Aorta (tissue), 5 donors: ENCODE measurements at places on chromosomes 3 and 15. TPM values are rescaled to one million over a fixed set of nuclear protein-coding genes. Genes with fewer than 3 reads are reported as not detected.

- H3K4me3 ChIP-seq, result peak within 1 kb of the TSS; percentile 86
- H3K4me1 ChIP-seq, result no peaks in the 10 kb centered on the region
- H3K27me3 ChIP-seq, result no peaks in the 10 kb centered on the region
- H3K36me3 ChIP-seq, result no peaks in the 10 kb centered on the region
- peak within 1 kb of the TSS; percentile 61 for H3K27ac ChIP-seq
- peak; percentile 68 for DNase-seq
Observed at GRCh38 chr3:37861620-37862041, at the start of gene CTDSPL. CTDSPL (plus strand) TSS chr3:37861880; CDS start chr3:37862200, 320 bp downstream.

GRCh38 chr15:39497759-39498565, 82.9 kb upstream of the THBS1 start:
- no peaks in the 10 kb centered on the region for H3K27me3 ChIP-seq
- H3K4me3 ChIP-seq, result no peak overlapping the region
- no peaks in the 10 kb centered on the region for H3K4me1 ChIP-seq
- no peak for DNase-seq
- no peak overlapping the region for H3K27ac ChIP-seq
- no peaks in the 10 kb centered on the region for H3K36me3 ChIP-seq

DNA sequence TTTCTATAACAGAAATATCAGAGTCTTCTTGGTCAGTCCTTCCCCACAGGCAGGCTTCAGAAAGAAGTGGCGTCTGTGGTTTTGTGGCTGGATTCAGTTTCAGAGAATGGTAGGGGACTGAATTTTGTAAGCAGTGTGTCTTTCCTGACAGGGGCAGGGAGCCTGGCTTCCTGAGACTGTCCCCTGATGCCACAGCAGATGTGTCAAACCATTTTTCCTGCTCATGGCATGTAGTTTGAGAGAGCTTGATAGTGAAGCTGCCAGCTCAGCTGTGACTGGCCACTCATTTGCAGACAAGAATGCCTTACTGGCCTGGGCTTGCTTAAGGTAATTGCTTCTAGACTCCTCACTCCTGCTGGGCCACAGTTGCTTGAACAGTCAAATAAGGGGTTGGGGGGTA, 26.4 kb downstream of the LARS2 start:
- DNase-seq, result no peak
- H3K4me1 ChIP-seq, result no peaks in the 10 kb centered on the region

DNA sequence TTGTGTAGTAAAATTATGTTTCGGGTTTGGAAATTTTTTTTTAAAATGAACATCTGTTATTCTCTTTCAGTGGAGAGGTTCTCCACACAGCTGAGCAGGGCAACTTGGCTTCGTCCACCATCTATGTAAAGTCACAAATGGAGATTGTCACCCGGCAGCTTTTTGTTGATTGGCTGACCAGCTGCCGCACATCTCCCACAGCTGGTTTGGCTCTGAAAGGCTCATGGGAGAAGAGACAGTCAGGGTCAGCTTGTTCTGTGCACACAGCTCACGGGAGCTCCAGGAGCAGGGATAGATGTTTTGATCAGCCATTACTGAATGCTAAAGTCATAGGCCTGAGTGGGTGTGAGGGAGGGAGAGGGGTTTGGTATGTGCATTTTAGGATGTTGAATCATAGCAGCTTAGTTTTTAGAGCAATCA, 12.9 kb upstream of the CCDC80 start:
- DNase-seq, result no peak
- peak overlapping the region; percentile 48 for H3K27ac ChIP-seq
- no peaks in the 10 kb centered on the region for H3K4me1 ChIP-seq
- H3K4me3 ChIP-seq, result no peak overlapping the region
- no peaks in the 10 kb centered on the region for H3K36me3 ChIP-seq
- no peaks in the 10 kb centered on the region for H3K27me3 ChIP-seq

DNA sequence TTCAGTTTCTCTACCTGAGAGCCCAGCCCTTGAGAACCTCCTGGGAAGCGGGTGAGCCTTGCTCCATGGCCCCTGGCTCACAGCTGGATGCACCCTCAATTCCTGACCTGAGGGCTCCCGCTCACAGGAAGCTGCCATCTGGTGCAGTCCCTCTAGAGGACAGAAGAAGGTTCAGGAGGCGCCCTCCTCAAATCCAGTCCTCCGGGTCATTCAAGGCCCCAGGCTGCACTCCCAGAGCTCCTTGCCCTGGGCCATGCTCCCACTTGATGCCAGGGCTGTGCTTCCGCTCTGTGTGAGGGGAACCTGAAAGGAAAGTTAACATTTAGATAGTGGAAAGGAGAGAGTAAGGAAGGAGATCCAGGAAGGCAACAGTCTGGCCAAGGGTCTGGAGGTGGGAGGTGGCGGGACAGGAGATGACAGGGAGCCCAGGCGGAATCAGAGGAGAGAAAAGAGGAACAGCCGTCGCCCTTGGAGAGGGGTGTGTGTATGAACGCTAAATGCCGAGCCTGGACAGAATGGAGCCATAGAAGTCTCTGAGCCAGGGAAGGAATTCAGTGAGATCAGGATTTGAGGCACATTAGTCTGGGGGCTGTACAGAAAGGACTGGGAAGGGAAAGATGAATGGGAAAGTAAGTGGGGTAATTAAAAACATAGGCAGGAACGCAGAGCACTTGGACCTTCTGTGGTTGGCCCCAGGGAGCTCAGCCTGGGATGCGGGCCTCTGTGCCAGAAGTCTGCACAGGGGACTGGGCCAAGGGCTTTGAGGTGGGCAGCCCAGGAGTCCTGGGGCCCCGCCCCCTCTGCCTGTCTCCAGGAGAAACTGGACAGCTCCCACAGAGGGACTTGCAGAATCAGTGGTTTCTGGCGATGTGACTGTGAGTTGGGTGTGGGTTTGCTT, 26.1 kb downstream of the TBC1D21 start:
- no peaks in the 10 kb centered on the region for H3K4me1 ChIP-seq
- H3K27ac ChIP-seq, result peak overlapping the region; percentile 41
- H3K36me3 ChIP-seq, result no peaks in the 10 kb centered on the region
- no peak for DNase-seq
- H3K27me3 ChIP-seq, result no peaks in the 10 kb centered on the region

GRCh38 chr3:54541369-54541768, 386.5 kb downstream of the LRTM1 start:
- no peaks in the 10 kb centered on the region for H3K4me1 ChIP-seq
- DNase-seq, result no peak
- H3K27me3 ChIP-seq, result no peaks in the 10 kb centered on the region
- H3K27ac ChIP-seq, result no peak overlapping the region
- H3K4me3 ChIP-seq, result no peak overlapping the region

The PHLDB2 gene
- polyA plus RNA-seq, result 58.4 TPM
